Activated naive CD4-positive, alpha-beta T cell (primary cell): ENCODE measurements at places on chromosomes 7 and 10.

DNA sequence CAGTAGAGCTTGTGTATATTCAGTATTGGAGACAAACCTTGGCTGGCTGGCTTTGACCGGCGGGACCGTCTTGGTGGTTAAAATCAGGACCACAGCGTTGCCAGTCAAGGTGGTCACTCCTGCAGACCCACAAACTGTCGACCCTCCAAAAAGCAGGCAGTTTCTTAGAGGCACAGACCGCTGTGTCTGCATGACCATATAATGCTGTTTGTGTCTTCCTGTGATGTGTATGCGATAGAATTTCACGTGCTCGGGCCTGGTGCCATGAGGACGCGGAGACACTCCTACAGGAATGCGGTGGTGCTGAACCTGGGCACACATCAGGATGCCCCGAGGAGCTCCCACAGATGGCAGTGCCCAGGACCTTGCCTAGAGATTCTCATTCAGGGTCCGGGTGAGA lies 34.8 kb downstream of the BNIP3 start:
- no peak for DNase-seq

- DNase-seq = no peak
Measured at GRCh38 chr7:82335001-82335400, 108.6 kb downstream of the CACNA2D1 start.

GRCh38 chr10:62019685-62020359 lies 118.3 kb downstream of the ARID5B start:
- no peak for DNase-seq

- DNase-seq = peak; percentile 27
Measured at GRCh38 chr7:131109759-131110296, 217.8 kb upstream of the MKLN1 start.

DNA sequence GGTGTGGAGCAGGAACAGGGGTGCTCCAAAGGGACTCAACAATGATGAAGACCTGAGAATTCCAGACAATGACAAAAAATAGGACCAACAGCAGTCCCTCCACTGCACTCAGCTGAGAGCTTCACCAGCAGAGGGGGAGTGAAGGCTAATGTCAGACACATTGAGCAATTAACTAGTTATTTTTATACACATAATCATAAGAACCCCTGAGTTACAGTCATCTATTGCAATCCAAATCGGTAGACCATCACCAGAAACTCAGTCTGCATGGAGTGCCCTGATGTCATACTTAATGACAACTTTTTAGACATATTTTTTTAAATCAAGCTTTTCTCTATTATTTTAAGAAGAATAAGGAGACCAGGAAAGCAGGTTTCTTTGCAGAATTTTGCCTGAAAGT lies 30.6 kb upstream of the IKZF1 start:
- no peak for DNase-seq

- DNase-seq = no peak
Measured at GRCh38 chr7:2261611-2262010, 19.6 kb downstream of the NUDT1 start.

- DNase-seq = no peak
Measured at GRCh38 chr7:16874066-16874465, 7.7 kb downstream of the AGR3 start.

GRCh38 chr7:101185258-101185839 lies 5.3 kb upstream of the NAT16 start:
- DNase-seq = no peak
